ENCODE measurements at places on chromosomes 12 and 14. TPM values are rescaled to one million over a fixed set of nuclear protein-coding genes. Genes with fewer than 3 reads are reported as not detected.

The TEX52 gene
- 0.34 TPM for total RNA-seq

The FGF6 gene
- not detected for total RNA-seq

The BBOF1 gene
- total RNA-seq: 2.9 TPM

The TAS2R20 gene
- total RNA-seq: 1.2 TPM

The CLEC4A gene
- 0.74 TPM for total RNA-seq

The RPGRIP1 gene
- not detected for total RNA-seq

The EML5 gene
- 2.2 TPM for total RNA-seq

The RNASE7 gene
- not detected for total RNA-seq

The ZC2HC1C gene
- 0.69 TPM for total RNA-seq

The PROX2 gene
- 0.69 TPM for total RNA-seq

The AQP6 gene
- not detected for total RNA-seq

The LRIG3 gene
- total RNA-seq: not detected

The MUCL1 gene
- total RNA-seq: not detected

The SMIM41 gene
- not detected for total RNA-seq

The B3GNT4 gene
- 1.6 TPM for total RNA-seq

The KRT3 gene
- total RNA-seq: not detected

The ASB2 gene
- 21.3 TPM for total RNA-seq

The DAO gene
- not detected for total RNA-seq

The NT5DC3 gene
- total RNA-seq: 3.4 TPM

The PARP11 gene
- total RNA-seq: 40.7 TPM

The ASIC1 gene
- 33.3 TPM for total RNA-seq

The ASCL4 gene
- total RNA-seq: not detected

The ACSM4 gene
- total RNA-seq: not detected

The RTL1 gene
- not detected for total RNA-seq

The P2RX2 gene
- not detected for total RNA-seq

The KRT82 gene
- total RNA-seq: not detected

The LHX5 gene
- total RNA-seq: not detected

The EFS gene
- total RNA-seq: not detected

The NAV3 gene
- total RNA-seq: not detected

The ACOT6 gene
- not detected for total RNA-seq

The IFI27 gene
- total RNA-seq: 237 TPM

The TAS2R8 gene
- total RNA-seq: not detected

The AKAP5 gene
- 1.7 TPM for total RNA-seq

The GAPDH gene
- 4,824 TPM for total RNA-seq

The HIGD1C gene
- not detected for total RNA-seq

The RHOJ gene
- not detected for total RNA-seq

The BMAL2 gene
- 8.6 TPM for total RNA-seq

The MMP19 gene
- total RNA-seq: 0.89 TPM
